ENCODE measurements at places on chromosomes 12 and 14. TPM values are rescaled to one million over a fixed set of nuclear protein-coding genes. Genes with fewer than 3 reads are reported as not detected.

DNA sequence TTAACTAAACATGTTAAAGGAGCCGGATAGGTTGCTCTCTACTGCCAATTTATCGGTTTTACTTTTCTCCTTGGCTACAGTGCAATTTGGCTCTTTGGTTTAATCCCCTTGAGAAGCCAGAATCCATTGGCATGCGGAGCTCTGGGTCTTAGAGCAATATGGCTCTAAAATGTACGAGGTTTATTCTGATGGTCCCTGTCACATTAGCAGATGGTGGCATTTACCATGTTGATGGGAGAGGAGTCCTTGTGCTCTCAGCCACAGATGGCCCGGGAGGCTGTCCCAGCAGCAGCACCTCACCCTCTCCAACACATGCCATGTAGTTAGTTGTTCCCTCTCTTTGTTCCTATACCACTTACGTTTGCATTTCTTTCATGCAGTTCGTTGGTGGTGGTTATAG is 179.7 kb downstream of the RGS6 start:
- H3K4me1 ChIP-seq, result no peaks in the 10 kb centered on the region
- no peak for DNase-seq
- no peaks in the 10 kb centered on the region for H3K36me3 ChIP-seq
- no peak overlapping the region for H3K27ac ChIP-seq

GRCh38 chr12:129101816-129102215 is 248.5 kb downstream of the GLT1D1 start:
- no peaks in the 10 kb centered on the region for H3K36me3 ChIP-seq
- no peaks in the 10 kb centered on the region for H3K4me1 ChIP-seq
- no peak for DNase-seq
- H3K4me3 ChIP-seq, result no peak overlapping the region
- H3K27me3 ChIP-seq, result no peaks in the 10 kb centered on the region
- H3K27ac ChIP-seq, result no peak overlapping the region

GRCh38 chr12:12954356-12954755 is 2.4 kb upstream of the GPRC5D start:
- no peaks in the 10 kb centered on the region for H3K36me3 ChIP-seq
- no peak for DNase-seq
- H3K4me1 ChIP-seq, result peaks cover 16% of the 10 kb centered on the region
- no peak overlapping the region for H3K27ac ChIP-seq
- no peak overlapping the region for H3K4me3 ChIP-seq
- no peaks in the 10 kb centered on the region for H3K27me3 ChIP-seq

- H3K27me3 ChIP-seq, result no peaks in the 10 kb centered on the region
- H3K4me3 ChIP-seq, result no peak overlapping the region
- DNase-seq, result no peak
- H3K4me1 ChIP-seq, result peaks cover 8% of the 10 kb centered on the region
- no peaks in the 10 kb centered on the region for H3K36me3 ChIP-seq
Observed at GRCh38 chr14:64584190-64584589, 34.4 kb downstream of the PPP1R36 start.

DNA sequence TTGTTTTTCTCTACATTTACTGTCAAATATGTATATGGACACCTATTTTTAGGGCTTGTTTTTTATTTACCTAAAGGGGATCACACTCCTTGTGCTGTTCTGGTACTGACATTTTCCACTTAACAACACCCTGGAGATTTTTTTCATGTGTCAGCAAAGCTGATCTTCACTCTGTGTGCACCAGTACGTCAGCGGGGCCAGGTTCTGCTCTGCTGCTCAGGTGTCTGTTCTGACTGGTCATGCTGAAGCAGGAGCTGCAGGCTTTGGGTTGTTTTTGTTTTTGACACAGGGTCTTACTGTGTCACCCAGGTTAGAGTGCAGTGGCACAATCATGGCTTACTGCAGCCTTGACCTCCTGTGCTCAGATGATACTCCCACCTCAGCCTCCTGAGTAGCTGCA is 81.9 kb upstream of the CCND2 start:
- no peak overlapping the region for H3K27ac ChIP-seq
- no peaks in the 10 kb centered on the region for H3K36me3 ChIP-seq
- H3K4me1 ChIP-seq, result no peaks in the 10 kb centered on the region
- no peak overlapping the region for H3K4me3 ChIP-seq
- DNase-seq, result no peak

GRCh38 chr14:87380054-87380453 is 612.9 kb downstream of the GALC start:
- no peak for DNase-seq
- peak overlapping the region; percentile 27 for H3K27ac ChIP-seq
- no peaks in the 10 kb centered on the region for H3K27me3 ChIP-seq
- no peak overlapping the region for H3K4me3 ChIP-seq
- no peaks in the 10 kb centered on the region for H3K36me3 ChIP-seq
- peaks cover 3% of the 10 kb centered on the region for H3K4me1 ChIP-seq

- H3K36me3 ChIP-seq, result no peaks in the 10 kb centered on the region
- H3K27ac ChIP-seq, result no peak overlapping the region
- H3K4me3 ChIP-seq, result no peak overlapping the region
- H3K4me1 ChIP-seq, result peaks cover 7% of the 10 kb centered on the region
- peak; percentile 76 for DNase-seq
Observed at GRCh38 chr14:99654235-99654985, 9.5 kb downstream of the HHIPL1 start.

GRCh38 chr14:25371068-25371467 is 321.1 kb upstream of the STXBP6 start:
- no peak for DNase-seq
- H3K4me1 ChIP-seq, result no peaks in the 10 kb centered on the region
- H3K4me3 ChIP-seq, result no peak overlapping the region
- no peaks in the 10 kb centered on the region for H3K36me3 ChIP-seq
- no peaks in the 10 kb centered on the region for H3K27me3 ChIP-seq

DNA sequence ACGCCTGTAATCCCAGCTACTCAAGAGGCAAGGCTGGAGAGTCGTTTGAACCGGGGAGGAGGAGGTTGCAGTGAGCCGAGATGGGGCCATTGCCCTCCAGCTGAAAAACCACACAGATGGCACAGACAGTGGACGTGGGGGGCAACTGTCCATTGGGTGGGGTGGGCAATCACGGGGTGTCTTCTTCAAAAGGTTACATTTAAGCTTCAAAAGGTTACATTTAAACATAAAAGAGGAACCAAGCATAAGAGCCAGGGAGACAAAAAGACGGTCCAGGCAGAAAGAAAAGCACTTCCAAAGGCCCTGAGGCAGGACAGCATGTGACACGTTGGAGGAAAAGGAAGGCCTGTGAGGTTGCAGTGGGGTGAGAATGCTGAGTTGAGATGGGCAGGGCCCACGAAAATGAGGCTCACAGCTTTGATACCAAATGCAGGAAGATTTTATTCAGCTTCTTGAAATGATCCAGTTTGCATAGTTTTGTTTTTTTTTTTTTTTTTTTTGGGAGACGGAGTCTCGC is 10.7 kb downstream of the SCARB1 start:
- DNase-seq, result no peak
- H3K27me3 ChIP-seq, result no peaks in the 10 kb centered on the region
- peaks cover 27% of the 10 kb centered on the region for H3K4me1 ChIP-seq
- no peak overlapping the region for H3K27ac ChIP-seq
- H3K36me3 ChIP-seq, result no peaks in the 10 kb centered on the region
- no peak overlapping the region for H3K4me3 ChIP-seq

RTL1 gene
- total RNA-seq, result 0.26 TPM

MYO1H gene
- not detected for total RNA-seq

All from body of pancreas (tissue), 4 donors.